H7 (cell line): ENCODE measurements at places on chromosomes 7 and 10. TPM values are rescaled to one million over a fixed set of nuclear protein-coding genes. Genes with fewer than 3 reads are reported as not detected.

Gene CCDC3
- 0.63 and 0.73 TPM in 2 replicates for total RNA-seq

Gene ACTR3C
- 0.73 and 3.2 TPM in 2 replicates for total RNA-seq

Gene HOXA10
- total RNA-seq: not detected in 2 replicates

Gene POLR2J2
- 0.83 and 1.7 TPM in 2 replicates for total RNA-seq

Gene LIPF
- total RNA-seq: not detected in 2 replicates

Gene RPEL1
- not detected in 2 replicates for total RNA-seq

Gene H2AZ2
- 179 and 184 TPM in 2 replicates for total RNA-seq

Gene CTAGE8
- not detected in 2 replicates for total RNA-seq

Gene CPA1
- total RNA-seq: 0.17 TPM in 1 of 2 replicates, not detected in the other

Gene RAPGEF5
- total RNA-seq: 4.2 and 5.5 TPM in 2 replicates

Gene ARMC10
- total RNA-seq: 30.1 and 36.9 TPM in 2 replicates

Gene IGFBP3
- 2.7 and 5.6 TPM in 2 replicates for total RNA-seq

Gene TMEM270
- total RNA-seq: not detected in 2 replicates

Gene PDE6C
- not detected in 2 replicates for total RNA-seq

Gene OIT3
- 0.10 TPM in 1 of 2 replicates, not detected in the other for total RNA-seq

Gene PAXIP1
- 19.0 and 21.9 TPM in 2 replicates for total RNA-seq

Gene KIF11
- total RNA-seq: 44.2 and 59.1 TPM in 2 replicates

Gene DUS4L
- total RNA-seq: 22.9 and 28.6 TPM in 2 replicates

Gene DNAH11
- 1.6 and 1.8 TPM in 2 replicates for total RNA-seq

Gene SLC18A2
- 0.52 and 0.85 TPM in 2 replicates for total RNA-seq

Gene ZNF746
- 19.4 and 19.9 TPM in 2 replicates for total RNA-seq

Gene GNAT3
- not detected in 2 replicates for total RNA-seq

Gene PBLD
- 1.4 and 3.4 TPM in 2 replicates for total RNA-seq

Gene NUTM2E
- total RNA-seq: 0.10 and 0.15 TPM in 2 replicates

Gene ASAH2B
- total RNA-seq: 3.4 and 4.1 TPM in 2 replicates

Gene BTAF1
- 23.8 and 46.5 TPM in 2 replicates for total RNA-seq

Gene SFRP5
- 1.9 and 2.3 TPM in 2 replicates for total RNA-seq

Gene CPED1
- total RNA-seq: not detected in 2 replicates

Gene GATAD1
- 28.0 and 41.6 TPM in 2 replicates for total RNA-seq

Gene TSPAN33
- total RNA-seq: 19.7 and 22.1 TPM in 2 replicates

Gene AKR1C4
- not detected in 2 replicates for total RNA-seq

Gene DRGX
- not detected in 2 replicates for total RNA-seq

Gene AGAP9
- total RNA-seq: 3.3 and 5.3 TPM in 2 replicates

Gene CYP2C19
- 0.04 and 0.14 TPM in 2 replicates for total RNA-seq

Gene LLCFC1
- not detected in 2 replicates for total RNA-seq

Gene ZNHIT1
- total RNA-seq: 58.9 and 83.3 TPM in 2 replicates

Gene INHBA
- total RNA-seq: 0.04 and 0.07 TPM in 2 replicates

Gene OR6V1
- total RNA-seq: not detected in 2 replicates

Gene CDK6
- total RNA-seq: 32.1 and 48.6 TPM in 2 replicates

Gene RAB19
- 2.3 and 3.8 TPM in 2 replicates for total RNA-seq

Gene SFMBT2
- total RNA-seq: 1.8 and 3.5 TPM in 2 replicates

Gene PON2
- total RNA-seq: 34.3 and 35.8 TPM in 2 replicates

Gene CFAP69
- total RNA-seq: 2.0 and 2.9 TPM in 2 replicates

Gene FAM185A
- 3.5 and 5.1 TPM in 2 replicates for total RNA-seq

Gene CALHM3
- 0.10 and 0.15 TPM in 2 replicates for total RNA-seq

Gene MRPS33
- total RNA-seq: 51.0 and 61.0 TPM in 2 replicates

Gene ZRANB1
- total RNA-seq: 18.4 and 24.6 TPM in 2 replicates

Gene GFRA1
- total RNA-seq: 1.6 and 1.7 TPM in 2 replicates

Gene ICA1
- total RNA-seq: 5.4 and 11.8 TPM in 2 replicates

Gene GRID2IP
- 0.28 and 0.33 TPM in 2 replicates for total RNA-seq

Gene CYCS
- total RNA-seq: 115 and 121 TPM in 2 replicates

Gene TUBB8
- 2.5 and 9.2 TPM in 2 replicates for total RNA-seq

Gene ANLN
- 97.8 and 104 TPM in 2 replicates for total RNA-seq
